Suprapubic skin (tissue), 4 donors: ENCODE measurements at places on chromosomes 7 and 10. TPM values are rescaled to one million over a fixed set of nuclear protein-coding genes. Genes with fewer than 3 reads are reported as not detected.

- H3K4me3 ChIP-seq = no peak overlapping the region
- H3K27ac ChIP-seq = no peak overlapping the region
- no peaks in the 10 kb centered on the region for H3K36me3 ChIP-seq
- H3K4me1 ChIP-seq = peaks cover 23% of the 10 kb centered on the region
- no peaks in the 10 kb centered on the region for H3K27me3 ChIP-seq
- DNase-seq = no peak
Observed at GRCh38 chr7:100007887-100008286, 7.5 kb upstream of the ZKSCAN1 start.

DNA sequence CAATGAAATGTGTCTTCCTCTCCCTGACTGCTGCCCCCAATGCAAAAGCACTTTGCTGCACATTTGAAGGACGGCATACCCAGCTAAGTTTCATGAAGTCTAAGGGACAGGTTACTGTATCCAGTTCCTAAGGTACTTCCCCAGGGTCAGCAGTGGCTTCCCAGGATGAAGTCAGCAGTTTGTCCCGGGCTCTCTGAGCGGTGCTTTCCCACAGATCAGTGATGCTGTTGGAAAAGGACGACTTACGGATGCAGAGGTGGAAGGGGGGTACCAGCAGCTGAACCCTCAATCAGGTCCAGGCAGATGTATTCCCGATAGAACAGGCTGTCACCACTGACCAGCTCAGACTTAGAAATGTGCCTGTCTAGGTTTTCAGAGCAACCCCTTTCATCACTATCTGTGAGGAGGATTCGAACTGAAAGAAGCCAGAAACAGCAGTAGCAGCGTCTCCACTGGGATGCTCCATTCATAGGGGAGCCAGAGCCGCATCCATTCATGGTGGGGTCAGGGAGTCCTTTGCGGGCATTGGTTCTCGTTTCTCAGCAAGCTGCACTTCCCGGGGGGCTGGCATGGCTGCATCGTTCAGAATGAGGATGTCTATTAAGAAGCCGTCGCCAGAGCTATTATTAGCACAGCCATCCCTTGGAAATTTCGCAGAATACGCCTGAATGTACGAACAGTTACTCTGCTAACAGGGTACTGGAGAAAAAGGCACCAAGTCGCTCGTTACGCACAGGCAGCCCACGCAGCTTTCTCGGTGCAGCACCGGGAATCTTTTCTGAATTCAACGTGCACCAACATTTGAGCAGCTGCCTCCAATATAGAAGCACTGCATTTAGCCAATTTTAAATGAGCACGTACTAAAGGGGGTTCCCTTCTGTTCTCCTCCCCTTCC, 303.7 kb downstream of the PRPF18 start:
- no peaks in the 10 kb centered on the region for H3K36me3 ChIP-seq
- peak overlapping the region; percentile 56 for H3K4me3 ChIP-seq
- peaks cover 16% of the 10 kb centered on the region for H3K4me1 ChIP-seq
- H3K27me3 ChIP-seq = peaks cover 34% of the 10 kb centered on the region
- no peak overlapping the region for H3K27ac ChIP-seq
- no peak for DNase-seq

DNA sequence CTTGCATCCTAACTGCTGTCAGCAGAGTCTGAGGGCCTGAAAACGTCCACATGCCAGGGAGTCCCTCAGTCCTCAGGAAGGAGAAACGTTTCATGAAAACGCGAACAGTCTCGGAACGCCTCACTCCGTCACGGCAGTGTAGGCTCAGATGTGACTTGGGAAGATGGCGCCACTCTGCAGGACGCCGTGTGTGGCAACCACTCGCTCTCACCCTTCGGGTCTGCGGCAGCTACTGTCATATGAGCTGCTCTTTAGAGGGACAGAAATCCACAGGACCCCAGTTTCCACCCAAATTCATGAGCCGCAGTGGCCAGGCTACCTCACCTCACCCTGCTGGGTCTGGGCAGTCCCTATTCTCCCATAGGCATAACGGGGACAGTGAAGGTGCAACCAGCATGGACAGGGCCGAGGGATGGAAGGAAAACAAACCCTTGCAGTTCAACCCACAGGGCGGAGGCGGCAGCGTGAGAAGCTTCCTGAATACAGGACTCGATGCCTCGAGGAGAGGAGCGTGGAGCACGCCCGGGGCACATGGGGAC, 438.3 kb downstream of the DNAJB6 start:
- DNase-seq = no peak
- H3K36me3 ChIP-seq = no peaks in the 10 kb centered on the region
- no peaks in the 10 kb centered on the region for H3K4me1 ChIP-seq
- H3K4me3 ChIP-seq = no peak overlapping the region

GRCh38 chr7:117555260-117555659, 75.4 kb downstream of the CFTR start:
- H3K27ac ChIP-seq = no peak overlapping the region
- no peaks in the 10 kb centered on the region for H3K27me3 ChIP-seq
- H3K4me1 ChIP-seq = no peaks in the 10 kb centered on the region
- H3K4me3 ChIP-seq = no peak overlapping the region
- DNase-seq = no peak
- no peaks in the 10 kb centered on the region for H3K36me3 ChIP-seq

DUSP5 gene
- total RNA-seq = 9.3 TPM

RAMP3 gene
- total RNA-seq = 34.3 TPM

DNA sequence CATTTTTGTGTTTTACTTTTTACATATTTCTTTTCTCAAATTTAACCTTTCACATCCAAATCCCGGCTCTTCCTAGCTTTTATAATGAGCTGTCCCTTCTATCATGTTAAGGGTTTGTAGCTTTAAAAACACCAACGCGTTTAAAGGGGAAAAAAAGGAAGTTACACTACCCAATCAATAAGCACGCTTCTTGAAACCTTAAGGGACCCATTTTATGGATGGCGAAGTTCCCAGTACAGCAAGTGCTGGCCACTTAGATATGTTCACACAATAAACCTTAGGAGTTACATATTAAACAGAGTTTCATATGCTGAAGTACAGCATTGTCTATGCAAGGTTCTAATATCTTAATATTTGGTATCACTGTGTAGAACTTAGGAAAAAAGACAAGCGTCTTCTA, 1.8 kb downstream of the GNG11 start:
- H3K27me3 ChIP-seq = no peaks in the 10 kb centered on the region
- H3K36me3 ChIP-seq = peaks cover 5% of the 10 kb centered on the region
- DNase-seq = no peak

DNA sequence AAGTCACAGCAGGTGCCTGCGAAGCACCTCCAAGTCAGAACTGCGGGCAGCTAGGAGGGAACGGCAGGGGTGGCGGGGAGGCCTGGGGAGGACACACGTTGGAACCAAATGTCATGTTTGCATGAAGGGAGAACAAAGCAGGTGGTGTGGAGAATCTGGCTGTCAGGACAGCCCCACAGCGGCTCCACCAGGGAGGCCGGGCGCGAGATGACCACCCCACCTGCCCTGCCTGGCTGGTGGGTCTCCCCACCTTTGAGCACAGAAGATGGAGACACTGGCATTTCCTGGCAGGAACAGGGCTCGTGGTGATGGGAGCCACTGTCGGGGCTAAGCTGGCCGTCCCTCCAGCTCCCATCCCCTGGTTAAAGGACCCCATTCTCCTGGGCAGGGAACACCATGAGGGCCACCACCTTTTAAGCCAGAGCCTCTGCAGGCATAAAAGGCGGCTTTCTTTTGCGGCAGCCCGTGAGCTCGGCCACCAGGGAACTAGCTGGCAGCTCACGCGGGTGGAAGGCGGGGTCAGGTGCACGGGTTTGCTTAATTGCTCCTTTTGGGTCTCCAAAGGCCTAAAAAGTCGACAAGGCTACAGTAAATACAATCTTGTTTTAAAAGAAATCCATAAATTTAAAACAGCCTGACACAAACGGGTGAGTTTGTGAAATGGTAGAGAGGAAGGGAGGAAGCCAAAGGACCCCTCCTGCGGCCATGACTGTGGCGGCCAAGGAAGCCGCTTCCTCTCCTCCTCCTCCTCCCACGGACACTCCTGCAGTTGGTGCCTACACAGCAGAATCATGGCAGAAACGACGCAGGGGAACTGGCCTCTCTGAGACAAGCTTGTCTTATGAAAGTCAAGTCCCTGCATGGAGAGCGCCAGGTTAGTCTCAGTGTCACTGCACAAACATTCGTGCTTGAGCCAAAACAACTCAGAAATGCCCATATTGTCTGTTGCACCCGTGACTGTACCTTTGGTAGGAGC, 213.8 kb downstream of the DNAJB6 start:
- no peaks in the 10 kb centered on the region for H3K4me1 ChIP-seq
- no peak overlapping the region for H3K4me3 ChIP-seq
- no peak overlapping the region for H3K27ac ChIP-seq
- peak; percentile 67 for DNase-seq

MOGAT3 gene
- not detected for total RNA-seq

GRCh38 chr10:112973046-112973445, 23.0 kb downstream of the TCF7L2 start:
- no peak for DNase-seq
- no peak overlapping the region for H3K27ac ChIP-seq
- peaks cover 30% of the 10 kb centered on the region for H3K36me3 ChIP-seq
- peaks cover 10% of the 10 kb centered on the region for H3K4me1 ChIP-seq

- H3K27ac ChIP-seq = peak overlapping the region; percentile 93
- no peaks in the 10 kb centered on the region for H3K27me3 ChIP-seq
- no peaks in the 10 kb centered on the region for H3K36me3 ChIP-seq
Observed at GRCh38 chr10:102781090-102781920, 37.6 kb downstream of the WBP1L start.

DNA sequence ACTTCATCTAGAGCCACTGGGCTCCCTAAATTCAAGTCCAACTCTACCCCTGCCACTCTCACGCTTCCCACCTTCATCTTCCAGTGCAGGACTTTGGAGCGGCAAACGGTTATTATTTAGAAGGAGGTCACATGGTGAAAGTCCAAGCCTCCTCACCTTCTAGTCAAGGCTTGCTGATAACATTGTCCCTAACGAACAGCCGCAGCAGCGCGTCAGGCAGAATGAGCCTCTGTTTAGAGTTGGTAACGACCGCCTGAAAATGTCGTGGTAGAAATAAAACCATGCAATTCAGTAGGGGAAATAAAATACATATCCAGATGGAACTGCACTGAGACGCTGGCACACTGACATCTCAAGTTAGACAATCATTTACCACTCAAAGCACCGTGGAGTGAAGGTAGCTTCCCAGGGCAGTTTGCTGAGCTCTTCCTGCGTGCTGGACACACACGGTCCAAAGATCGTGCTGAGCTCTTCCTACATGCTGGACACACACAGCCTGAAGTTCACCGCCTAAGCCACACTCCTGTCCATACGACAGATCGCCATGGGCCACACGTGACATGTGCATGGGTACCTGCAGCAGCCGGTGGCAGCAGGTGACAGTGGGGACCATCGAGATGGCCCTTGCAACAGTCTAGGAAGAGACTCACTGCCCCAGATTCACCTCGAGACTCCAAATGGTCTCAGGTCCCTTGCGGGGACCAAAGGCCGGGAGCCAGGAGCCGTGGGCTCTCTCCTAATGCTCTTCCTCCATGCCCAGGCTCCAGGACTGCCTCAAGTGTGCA, 323.5 kb downstream of the PTPRN2 start:
- H3K36me3 ChIP-seq = no peaks in the 10 kb centered on the region
- peaks cover 7% of the 10 kb centered on the region for H3K4me1 ChIP-seq
- no peaks in the 10 kb centered on the region for H3K27me3 ChIP-seq
- peak; percentile 2 for DNase-seq
- no peak overlapping the region for H3K27ac ChIP-seq
- H3K4me3 ChIP-seq = no peak overlapping the region

PDE6C gene
- total RNA-seq = not detected

DNA sequence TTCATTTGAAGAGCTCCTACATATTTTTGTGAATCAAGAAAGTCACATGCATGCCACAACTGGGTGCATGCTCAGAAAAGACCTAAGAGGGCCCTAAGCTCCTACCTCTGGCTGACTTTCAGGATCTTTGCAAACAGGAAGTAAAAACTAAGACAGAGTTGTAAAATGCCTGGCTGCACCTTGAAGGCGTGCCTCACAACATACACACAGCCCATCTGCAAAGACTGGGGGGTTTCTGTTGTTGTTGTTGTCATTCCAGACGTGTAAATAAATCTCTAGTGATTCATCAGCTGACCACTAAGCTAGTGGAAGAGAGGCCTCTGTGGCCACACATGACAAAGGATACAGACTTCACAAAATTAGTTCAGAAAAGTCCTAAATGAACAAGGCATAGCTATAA, 31.8 kb downstream of the SMURF1 start:
- H3K4me1 ChIP-seq = peaks cover 46% of the 10 kb centered on the region
- no peaks in the 10 kb centered on the region for H3K36me3 ChIP-seq
- no peak overlapping the region for H3K4me3 ChIP-seq
- no peaks in the 10 kb centered on the region for H3K27me3 ChIP-seq
- H3K27ac ChIP-seq = peak overlapping the region; percentile 5
- DNase-seq = no peak

DNA sequence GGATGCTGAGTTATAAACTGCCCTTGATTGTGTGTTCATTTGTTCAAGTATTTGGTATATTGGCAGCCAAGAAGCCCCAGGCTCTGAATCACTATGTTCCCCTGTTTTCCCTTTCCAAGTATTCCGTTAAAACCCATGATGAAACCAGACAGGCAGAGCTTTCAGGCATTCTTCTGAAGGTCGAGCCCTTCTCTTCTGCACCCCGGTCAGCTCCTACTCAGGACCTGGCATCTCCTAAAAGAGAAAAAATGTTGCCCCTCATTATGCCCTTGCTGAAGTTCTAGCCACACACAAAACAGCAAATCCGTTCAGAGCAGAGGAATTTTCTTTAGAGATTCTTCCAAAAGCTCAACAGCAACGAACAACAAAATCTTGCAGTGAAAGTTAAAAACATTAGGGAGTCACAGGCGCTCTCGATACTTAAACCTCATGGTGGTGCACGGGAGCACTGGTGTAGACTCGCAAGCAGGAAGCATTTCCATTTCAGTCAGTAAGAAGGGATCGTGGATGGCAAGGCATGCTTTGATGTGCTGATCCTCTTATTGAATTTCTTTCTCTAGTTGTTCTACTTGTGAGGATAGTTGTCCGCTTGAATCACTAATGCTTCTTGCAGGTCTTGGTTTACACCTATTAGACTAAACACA, 264.9 kb downstream of the SKIDA1 start:
- no peak for DNase-seq

ANXA8L1 gene
- 396 TPM for total RNA-seq

SMKR1 gene
- not detected for total RNA-seq

GRCh38 chr7:34362621-34363020, 295.4 kb upstream of the NPSR1 start:
- H3K27ac ChIP-seq = no peak overlapping the region
- no peaks in the 10 kb centered on the region for H3K36me3 ChIP-seq
- no peaks in the 10 kb centered on the region for H3K4me1 ChIP-seq
- no peak overlapping the region for H3K4me3 ChIP-seq

DNA sequence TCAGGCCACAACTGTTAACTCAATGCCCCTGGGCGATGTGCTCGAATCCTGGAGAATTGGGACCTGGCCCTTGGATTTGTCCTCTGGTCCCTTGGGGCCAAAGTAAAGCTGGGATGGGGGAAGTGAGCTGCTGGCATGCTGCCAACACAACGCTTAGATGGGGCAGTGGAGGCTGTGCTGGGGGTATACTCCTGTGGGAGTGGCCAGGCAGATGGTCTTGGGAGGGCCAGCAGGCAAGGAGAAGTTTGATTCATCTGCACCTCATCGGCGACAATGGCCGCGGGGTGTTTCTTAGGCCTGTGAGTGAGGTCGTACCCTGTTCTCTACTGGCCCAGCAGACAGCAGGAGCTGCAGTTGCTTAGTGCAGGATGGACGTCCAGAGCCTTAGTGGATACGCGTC, 139.0 kb upstream of the MTPN start:
- H3K27me3 ChIP-seq = no peaks in the 10 kb centered on the region
- no peaks in the 10 kb centered on the region for H3K4me1 ChIP-seq
- no peaks in the 10 kb centered on the region for H3K36me3 ChIP-seq
- H3K27ac ChIP-seq = no peak overlapping the region
